Activated CD8-positive, alpha-beta T cell treated with anti-CD3 and anti-CD28 coated beads, Interleukin-2, amount 10 ng/mL, durations not matched to agents 7 days and 5 days (primary cell): ENCODE measurements at places on chromosomes 13 and 19.

DNA sequence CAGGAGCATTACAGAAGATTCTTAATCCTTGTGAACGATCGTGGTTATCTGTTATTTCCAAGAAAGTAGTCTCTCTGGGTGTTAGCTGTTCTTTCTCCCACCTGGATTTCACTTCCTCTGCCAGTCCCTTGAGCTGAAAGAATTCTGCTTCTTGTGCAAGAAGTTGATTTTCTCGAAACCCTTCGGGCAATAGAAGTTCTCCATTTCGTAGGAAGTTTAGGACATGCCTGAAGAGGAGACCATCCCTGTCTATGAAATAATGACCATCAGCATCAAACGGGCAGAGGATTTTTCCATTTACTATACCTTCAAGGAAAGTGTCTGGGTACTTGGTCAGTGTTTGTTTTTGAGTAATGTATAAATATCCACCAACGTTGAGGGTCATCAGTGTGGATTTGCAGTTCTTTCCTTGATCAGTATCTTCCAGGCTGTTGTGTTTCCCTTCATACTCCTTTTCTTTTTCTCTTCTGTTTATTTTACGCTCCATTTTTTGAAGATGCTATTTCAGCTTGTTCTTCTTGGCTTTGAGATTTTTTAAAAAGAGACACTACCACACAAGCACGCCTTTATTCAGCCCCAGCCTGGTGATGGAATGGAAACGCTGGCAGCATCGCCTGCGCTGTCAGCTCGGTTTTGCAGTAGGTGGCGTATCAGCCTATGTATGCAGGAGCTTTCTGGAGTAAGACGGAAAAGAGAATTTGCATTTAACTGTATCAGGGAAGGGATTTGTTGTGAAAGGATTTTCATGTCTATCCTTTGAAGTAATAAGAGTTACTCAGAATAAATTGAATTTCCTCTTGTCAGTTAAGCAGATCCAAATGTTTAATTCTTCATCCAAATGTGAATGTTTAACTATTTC, 6.5 kb downstream of the KCTD4 start:
- DNase-seq: no peak

DNA sequence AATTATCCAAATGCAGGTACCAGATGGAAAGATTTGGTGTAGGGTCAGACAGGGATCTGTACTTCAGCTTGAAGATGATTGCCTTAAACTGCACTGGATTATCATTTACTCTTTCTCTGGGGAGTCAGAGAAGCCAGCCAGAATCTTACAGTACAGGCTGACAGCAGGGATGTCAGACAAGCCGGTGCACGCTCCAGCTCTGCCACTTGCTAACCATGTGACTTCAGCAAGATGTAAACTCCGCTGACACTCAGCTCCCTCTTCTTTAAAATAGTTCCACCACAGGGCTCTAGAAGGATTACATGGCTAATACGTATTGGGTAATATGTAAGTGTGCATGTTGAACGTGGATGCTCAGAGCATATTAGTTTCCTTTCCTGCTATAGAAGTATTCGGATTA, 251.4 kb upstream of the MAB21L1 start:
- DNase-seq: no peak

DNA sequence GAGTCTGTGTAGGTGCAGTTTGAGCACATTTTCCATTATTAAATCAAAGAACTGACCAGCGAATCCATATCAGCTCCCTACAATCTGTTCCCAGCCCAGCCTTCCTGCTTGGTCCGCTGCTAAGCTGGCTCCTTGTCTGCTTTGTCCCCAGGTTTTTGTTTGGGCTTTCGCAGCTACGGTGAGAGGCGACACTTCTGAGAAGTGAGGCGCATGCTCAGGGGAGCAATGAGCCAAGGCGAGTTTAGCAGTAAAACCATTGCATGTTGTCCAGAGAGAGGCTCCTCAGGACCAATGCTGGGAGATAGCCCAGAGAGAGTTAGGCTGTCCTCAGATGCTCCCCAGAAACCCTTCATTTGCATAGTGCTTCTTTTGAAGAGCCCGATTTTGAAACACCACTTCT, 162.0 kb downstream of the ITGBL1 start:
- DNase-seq: no peak

DNA sequence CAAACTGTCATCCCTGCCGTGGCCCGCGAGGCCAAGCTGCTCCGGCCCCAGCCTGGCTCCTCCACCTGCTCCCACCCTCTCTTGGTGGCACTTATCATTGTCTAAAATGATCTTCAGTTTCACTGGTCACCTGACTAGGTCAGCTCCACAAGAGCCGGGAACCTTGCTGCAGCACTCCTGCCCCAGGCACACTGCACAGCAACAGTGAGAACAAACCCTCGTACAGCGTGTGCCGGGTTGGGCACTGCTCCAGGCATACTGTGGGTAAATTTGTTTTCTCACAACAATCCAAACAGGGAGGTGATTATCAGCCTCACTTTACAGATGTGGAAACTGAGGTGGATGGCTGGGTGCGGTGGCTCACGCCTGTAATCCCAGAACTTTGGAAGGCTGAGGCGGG, 8.9 kb downstream of the DEDD2 start:
- DNase-seq: no peak

DNA sequence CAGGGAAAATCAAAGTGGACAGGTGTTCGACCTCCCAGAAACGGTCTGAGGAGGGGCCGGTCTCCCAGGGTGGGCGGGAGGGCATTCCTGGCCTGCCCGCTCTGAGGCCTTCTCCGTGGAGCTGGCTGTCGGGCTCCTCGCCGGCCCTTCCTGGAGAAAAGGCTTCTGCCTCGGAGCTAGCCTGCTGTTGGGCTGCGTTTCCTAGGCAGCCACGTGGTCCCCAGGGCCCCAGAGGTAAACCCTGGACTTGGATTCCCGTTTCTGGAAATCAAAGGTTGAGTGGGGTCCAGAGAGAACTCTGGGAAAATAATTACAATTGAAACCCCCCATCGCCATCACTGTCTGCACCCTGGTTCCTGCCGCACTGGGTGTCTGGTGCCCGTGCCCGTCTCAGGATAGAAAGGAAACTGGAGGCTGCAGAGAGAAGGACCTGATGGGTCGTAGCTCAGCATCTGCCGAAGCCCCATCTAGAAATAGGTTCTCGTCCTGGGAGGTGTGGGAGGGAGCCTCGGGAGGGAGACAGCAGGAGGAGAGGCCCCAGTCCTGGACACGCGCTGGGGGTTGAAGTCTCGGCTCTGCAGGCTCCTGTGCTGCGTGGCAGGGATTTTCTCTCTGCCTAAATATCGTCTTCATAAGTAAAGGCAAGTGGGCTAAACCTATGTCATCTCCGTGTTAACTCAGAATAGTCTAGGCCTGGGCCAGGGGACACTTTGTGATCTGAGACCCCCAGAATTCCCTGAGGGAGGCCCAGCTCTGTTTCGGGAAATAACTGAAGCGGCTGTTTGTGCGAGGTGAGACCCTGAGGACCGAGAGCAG, 7.7 kb upstream of the PROZ start:
- DNase-seq: no peak

GRCh38 chr13:97256343-97256783, 34.2 kb downstream of the MBNL2 start:
- DNase-seq: no peak

GRCh38 chr19:42200116-42200715, 17.3 kb downstream of the DEDD2 start:
- peak; percentile 31 for DNase-seq

DNA sequence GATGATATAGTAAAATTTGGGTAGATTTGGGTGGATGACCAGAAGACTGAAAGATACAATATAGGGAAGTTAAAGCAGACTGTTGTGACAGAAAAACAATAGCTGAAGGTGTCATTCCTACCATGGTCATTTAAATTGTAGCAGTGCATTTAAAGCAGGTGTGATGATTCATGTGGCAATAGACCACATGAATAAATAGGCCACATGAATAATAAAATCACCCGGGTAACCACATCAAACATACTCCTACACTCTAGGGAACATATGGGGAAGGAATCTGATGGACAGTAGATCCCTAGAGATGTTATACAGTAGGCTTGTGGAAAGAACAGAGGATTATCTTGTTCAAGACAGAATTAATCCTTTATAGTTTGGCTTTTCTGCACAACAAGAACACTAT, 392.6 kb downstream of the SLITRK5 start:
- DNase-seq: no peak

- no peak for DNase-seq
Observed at GRCh38 chr13:59734393-59734792, 429.3 kb downstream of the DIAPH3 start.

DNA sequence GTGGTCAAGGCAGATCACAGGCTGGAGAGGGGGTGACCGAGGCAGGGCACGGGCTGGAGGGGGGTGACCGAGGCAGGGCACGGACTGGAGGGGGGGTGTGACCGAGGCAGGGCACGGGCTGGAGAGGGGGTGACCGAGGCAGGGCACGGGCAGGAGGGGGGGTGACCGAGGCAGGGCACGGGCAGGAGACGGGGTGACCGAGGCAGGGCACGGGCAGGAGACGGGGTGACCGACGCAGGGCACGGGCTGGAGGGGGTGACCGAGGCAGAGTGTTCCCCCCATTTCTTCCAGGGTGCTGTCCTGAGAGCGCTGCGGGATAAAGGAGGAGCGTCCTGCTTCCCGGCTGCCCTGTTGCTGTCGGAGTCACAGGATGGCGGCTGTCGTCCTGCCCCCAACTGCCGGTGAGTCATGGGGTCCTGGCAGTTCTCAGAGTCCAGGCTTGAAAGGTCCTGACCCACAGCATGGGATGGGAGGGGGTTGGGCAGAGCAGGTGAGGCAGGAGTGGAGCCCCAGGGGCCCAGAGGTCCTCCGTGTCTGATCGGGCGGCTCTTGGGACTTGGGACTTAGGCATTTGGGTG, 5.3 kb downstream of the ZNF557 start:
- no peak for DNase-seq

DNA sequence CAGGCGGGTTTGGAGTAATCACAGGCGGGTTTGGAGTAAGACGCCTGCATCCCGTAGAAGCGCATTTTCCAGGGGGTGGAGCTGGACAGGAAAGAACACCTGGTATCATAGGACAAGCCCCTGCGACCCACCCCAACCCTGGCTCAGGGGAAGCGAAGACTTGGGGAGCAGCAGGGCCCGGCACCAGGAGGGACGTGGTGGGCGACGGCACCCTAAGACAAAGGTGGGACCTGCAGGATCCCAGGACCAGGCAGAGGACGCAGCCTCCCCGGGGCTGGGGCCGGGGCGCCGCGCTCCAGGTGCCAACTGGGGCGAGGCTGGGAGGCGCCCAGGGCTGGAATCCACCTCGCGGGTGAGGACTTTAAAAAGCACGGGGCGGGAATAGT, 520 bp downstream of the ZNF600 start:
- DNase-seq: no peak

- no peak for DNase-seq
Observed at GRCh38 chr13:42798118-42798517, 16.7 kb downstream of the FAM216B start.

DNA sequence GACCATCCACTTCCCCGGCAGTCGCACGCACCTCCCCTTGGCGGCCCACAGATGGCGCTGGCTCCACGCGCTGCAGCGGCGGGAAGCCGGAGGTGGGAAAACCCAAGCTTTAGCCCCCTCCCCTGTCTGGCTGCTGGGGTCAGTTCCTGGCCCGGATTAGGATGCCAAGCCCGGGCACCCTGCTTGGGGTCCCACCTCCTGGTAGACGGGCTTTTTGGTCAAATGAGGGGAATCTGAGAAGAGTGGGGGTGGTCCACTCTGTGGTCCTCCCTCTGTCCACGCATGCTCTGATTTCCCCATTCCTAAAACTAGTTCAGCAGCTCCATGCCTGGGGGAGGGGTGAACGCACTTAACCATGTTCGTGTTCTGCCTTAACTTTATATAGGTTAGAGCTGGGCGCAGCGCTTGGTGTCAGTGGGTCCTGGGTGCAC, 8.1 kb upstream of the ADGRE2 start:
- peak; percentile 27 for DNase-seq

DNA sequence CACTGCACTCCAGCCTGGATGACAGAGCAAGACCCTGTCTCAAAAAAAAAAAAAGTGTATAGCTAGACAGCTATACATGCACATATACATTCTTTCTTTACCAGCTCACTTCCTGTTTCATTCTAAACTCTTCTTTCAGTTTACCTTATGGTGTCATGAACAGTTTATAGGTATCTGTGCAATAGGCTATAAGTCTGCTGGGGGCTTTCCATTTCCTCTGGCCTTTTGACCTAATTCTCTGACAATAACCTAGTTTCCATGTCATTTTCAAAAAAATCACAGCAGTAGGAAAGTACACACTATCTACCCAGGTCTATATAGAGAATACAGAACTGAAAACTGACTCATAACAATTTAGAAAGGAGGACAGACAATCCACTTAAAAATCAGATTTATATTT, 24.4 kb upstream of the URAD start:
- no peak for DNase-seq

DNA sequence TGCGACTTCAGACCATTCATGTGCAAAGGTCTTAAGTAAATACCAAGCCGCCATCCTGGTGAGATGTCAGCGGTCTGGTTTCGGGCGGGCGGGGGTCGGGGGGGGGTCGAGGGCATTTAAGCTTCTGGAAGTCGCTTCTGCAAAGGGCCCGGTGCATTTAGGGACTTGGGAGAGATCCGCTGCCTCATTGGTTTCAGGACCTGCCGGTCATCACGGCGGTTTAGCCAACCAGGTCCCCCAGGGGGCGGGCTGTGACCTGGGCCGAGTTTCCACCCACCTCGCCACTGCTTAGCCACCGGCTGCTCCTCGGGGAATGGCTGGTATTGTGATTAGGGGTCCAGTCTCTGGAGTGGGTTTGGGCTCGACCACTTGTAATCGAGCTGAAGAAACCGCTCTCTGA, 7.8 kb downstream of the ANKLE1 start:
- peak; percentile 62 for DNase-seq

- DNase-seq: no peak
Observed at GRCh38 chr13:76440568-76440967, 445.6 kb downstream of the KCTD12 start.
